ENCODE measurements at places on chromosomes 6 and 20.
A peak's percentile ranks its signal among the peaks of the same experiment; 100 is the strongest.

- no peak for DNase-seq
Observed at GRCh38 chr6:73747289-73747688, 51.3 kb downstream of the CD109 start.

DNA sequence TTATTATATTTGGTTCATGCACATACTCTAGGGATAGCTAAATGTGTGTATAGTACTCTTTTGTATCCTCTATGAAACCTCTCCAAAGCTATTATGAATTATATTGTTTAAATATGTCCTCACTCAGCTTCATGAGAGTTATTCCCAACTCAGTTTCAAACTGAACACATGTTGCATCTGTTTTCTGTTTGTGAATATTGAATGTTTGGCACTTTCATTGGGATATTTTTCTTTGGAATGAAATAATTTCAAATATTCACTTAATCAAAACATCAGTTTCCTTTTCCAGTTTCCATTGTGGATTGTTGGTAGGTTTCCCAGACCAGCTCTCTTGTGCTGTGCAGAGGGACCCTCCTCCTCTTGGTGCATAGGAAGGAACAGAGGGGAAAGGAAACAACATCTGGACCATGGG is 46.6 kb downstream of the HDAC2 start:
- no peak for DNase-seq

- DNase-seq: no peak
Observed at GRCh38 chr6:50963952-50964351, 145.3 kb downstream of the TFAP2B start.

- DNase-seq: no peak
Observed at GRCh38 chr6:143026696-143027449, 33.8 kb upstream of the AIG1 start.

DNA sequence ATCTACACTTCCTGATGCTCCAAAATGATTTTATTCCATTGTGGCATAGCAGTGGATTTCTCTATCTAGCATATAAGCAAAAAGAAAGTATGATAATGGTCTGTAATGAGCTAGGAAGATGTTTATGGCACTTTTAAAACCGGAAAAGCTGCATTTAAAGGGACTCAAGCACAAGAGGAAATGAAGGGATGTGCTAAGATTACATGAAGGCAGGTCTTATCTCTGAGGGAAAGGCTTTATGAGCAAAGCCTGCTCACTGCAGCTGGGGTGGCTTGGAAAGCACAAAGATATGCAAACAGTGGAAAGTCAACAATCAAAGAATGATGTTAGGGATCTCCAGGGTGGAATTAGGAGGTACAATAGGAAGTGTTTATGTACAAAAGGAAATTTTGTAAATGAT is 138.2 kb downstream of the TENT5A start:
- no peak for DNase-seq

DNA sequence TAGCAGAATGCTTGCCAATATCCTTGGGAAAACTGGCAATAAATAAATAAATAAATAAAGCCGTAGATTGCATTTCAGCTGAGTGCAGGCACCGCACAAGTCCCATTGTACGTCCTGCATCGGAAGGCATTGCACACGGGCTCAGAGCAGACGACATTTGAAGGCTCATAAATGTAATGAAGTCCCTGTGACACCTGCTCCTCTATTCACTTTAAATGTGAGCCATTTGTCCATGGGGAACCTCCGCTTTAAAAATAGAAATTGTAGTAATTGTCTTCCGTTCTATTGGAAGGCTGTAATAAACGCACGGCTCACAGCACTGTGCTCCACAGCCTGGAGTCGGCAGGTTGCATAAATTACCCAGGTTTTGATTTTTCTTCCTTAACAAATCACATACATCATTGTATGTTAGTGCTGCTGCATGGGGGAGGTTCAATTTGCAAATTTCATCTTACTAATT is 32.6 kb downstream of the MYT1 start:
- no peak for DNase-seq

DNA sequence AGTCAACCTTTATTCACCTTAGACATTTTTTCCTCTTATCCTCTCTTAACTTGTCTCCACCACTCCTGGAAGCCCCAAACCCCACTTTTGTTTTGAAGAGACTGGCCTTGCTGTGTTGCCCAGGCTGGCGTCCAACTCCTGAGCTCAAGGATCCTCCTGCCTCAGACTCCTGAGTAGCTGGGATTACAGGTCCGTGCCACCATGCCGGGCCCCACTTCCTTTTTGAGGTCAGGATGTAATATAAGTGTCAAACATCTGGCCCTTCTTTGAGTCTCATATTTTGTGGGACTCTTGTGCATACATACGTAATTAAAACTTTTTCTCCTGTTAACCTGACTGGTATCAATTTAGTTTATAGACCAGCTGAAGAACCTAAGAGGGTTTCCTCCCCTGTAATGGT is 1.4 kb upstream of the CDK19 start:
- DNase-seq: no peak

DNA sequence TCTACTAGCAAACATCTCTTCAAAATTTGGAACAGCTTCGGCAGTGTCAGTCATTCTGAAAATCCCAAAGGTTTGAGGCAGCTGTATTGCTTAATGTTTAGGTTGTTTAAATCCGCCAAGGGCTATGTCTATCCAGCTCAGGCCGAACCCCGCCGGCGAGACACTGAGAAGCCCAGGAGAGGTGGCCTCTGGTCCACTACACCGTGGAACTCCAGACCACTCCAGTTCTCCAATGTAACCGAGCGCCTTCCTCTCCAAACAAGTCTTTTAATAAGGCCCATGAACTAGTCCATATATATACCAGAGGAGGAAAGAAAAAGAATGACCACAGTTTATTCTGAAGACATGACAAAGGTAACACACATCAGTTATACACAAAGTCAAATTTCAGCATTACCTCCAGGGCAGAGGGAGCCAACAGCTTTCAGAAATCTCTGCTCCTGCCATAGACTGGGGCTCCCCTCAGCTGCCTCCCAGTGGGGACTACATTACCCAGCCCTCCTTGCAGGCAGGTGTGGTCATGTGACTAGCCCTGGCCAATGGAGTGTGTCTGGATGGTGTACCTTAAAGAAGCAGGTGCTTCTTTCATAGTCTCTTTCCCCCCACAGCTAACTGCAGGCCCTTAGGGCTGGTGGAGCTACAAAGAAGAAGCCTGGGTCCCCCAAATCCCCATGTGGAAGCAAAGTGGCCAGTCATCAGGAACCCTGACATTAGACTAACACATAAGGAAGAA is at the start of gene RAMACL:
Gene RAMACL (minus strand): TSS at position 255 of the 733 bp plus-strand sequence. CDS start 201 bp downstream, at position 54.
- no peak for DNase-seq

GRCh38 chr6:155270561-155271091 is 6.8 kb downstream of the CLDN20 start:
- DNase-seq: no peak

- DNase-seq: peak; percentile 81
Observed at GRCh38 chr6:148565930-148566663, 180.7 kb upstream of the UST start.

GRCh38 chr20:3869839-3870634 is 19.1 kb upstream of the PANK2 start:
- DNase-seq: no peak

Data from amniotic stem cell (primary cell).